ENCODE measurements at places on chromosomes 5 and 9. TPM values are rescaled to one million over a fixed set of nuclear protein-coding genes. Genes with fewer than 3 reads are reported as not detected.

The PCDHB12 gene
- 0.07 TPM for total RNA-seq

The OLFML2A gene
- not detected for total RNA-seq

The SIGMAR1 gene
- total RNA-seq = 73.8 TPM

The IL7R gene
- total RNA-seq = 2.1 TPM

The PCDHGB1 gene
- 0.66 TPM for total RNA-seq

The ARID3C gene
- 0.07 TPM for total RNA-seq

The LHX6 gene
- under 0.01 TPM for total RNA-seq

The GFI1B gene
- not detected for total RNA-seq

The MCCC2 gene
- 37.0 TPM for total RNA-seq

The MAMDC2 gene
- 20.5 TPM for total RNA-seq

The ATP10B gene
- total RNA-seq = not detected

The PCDHGB5 gene
- total RNA-seq = 13.4 TPM

The NDUFS4 gene
- 95.3 TPM for total RNA-seq

The MEGF10 gene
- total RNA-seq = 0.14 TPM

The VLDLR gene
- 5.1 TPM for total RNA-seq

The IL9 gene
- total RNA-seq = not detected

The PCDHGA2 gene
- 1.1 TPM for total RNA-seq

The PLPP7 gene
- 0.65 TPM for total RNA-seq

The TMEM252 gene
- total RNA-seq = not detected

The NR6A1 gene
- total RNA-seq = 1.2 TPM

The BARX1 gene
- not detected for total RNA-seq

The MEIKIN gene
- not detected for total RNA-seq

The TAS2R1 gene
- not detected for total RNA-seq

The HACD4 gene
- total RNA-seq = 1.1 TPM

The SLC4A9 gene
- not detected for total RNA-seq

The SOX30 gene
- total RNA-seq = not detected

The SUSD1 gene
- total RNA-seq = 35.0 TPM

The PSMD5 gene
- total RNA-seq = 62.5 TPM

The SLC25A2 gene
- total RNA-seq = 0.27 TPM

The GPRIN1 gene
- total RNA-seq = 7.2 TPM

The CEL gene
- 0.14 TPM for total RNA-seq

The SSNA1 gene
- total RNA-seq = 84.6 TPM

The BSPRY gene
- not detected for total RNA-seq

The KIF4B gene
- 0.29 TPM for total RNA-seq

The BARHL1 gene
- total RNA-seq = not detected

The CCL27 gene
- not detected for total RNA-seq

The AQP7 gene
- total RNA-seq = 0.13 TPM

Measured in thoracic aorta endothelial cell (primary cell).